ENCODE measurements at places on chromosomes 13 and 19.

- no peak for DNase-seq
Measured at GRCh38 chr19:18943465-18943864, 2.4 kb upstream of the HOMER3 start.

DNA sequence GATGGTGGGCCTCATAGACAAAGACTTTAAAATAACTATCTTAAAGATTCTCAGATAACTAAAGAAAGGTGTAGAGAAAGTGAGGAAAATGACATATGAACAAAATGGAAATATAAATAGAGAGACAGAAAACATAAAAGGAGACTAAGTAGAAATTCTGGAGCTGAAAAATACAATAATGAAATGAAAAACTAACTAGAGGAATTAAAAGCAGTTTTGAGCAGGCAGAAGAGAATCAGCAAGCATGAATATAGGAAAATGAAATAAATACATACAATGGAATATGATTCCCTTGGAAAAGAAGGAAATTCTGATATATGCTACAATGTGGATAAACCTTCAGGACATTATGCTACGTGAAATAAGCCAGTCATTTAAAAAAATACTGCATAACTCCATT lies 3.9 kb downstream of the EEF1AKMT1 start:
- DNase-seq = no peak

DNA sequence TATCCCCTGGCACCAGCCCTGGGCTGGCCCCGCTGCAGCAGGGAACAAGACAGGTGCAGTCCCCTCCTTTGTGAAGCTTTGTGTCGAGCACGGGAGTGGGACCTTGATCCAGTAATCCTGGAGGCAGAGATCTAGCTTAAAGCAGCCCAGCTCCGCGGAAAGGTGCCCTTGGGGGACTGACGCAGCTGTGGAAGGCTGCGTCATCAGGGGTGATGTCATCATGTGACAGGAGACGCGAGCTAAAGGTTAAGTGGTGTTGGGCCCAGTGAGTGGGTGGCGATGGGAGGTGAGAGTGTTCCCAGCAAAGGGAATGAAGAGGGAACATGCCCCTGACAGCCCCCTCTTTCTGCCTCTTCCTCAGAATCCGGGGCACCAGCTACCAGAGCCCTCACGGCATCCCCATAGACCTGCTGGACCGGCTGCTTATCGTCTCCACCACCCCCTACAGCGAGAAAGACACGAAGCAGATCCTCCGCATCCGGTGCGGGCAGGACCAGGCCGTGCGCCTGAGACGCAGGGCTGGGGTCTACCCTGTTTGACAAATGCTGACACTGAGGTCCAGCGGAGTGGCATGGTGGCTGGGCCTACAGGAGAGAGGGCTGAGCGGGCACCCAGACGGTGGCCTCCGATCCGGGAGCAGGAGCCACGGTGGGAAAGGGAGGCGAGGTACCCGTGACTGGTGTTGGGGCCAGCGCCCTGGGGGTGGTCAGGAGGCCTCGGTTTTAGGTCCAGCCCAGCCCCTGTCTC lies 2.6 kb downstream of the LHB start:
- DNase-seq = no peak

DNA sequence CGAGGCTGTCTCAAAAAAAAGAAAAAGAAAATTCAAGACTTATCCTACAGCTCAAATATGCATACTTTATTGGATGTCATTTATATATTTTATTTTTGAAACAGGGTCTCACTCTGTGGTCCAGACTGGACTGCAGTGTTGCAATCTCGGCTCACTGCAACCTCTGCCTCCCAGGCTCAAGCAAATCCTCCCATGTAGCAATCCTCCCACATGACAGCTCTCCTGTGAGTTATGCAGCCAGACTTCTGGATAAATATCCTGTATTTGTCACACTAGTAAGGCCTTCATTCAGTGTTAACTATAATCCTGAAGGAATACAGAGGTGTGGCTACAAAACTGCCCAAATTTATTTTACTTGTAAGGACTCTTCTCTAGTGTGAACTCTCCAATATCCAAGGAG lies 7.2 kb downstream of the ZNF552 start:
- DNase-seq = no peak

- peak; percentile 24 for DNase-seq
Measured at GRCh38 chr19:35521124-35521743, 6.9 kb downstream of the SBSN start.

GRCh38 chr13:94416454-94417080 lies 62.9 kb downstream of the DCT start:
- peak; percentile 14 for DNase-seq

- peak; percentile 15 for DNase-seq
Measured at GRCh38 chr13:104773775-104774174, 1707.6 kb upstream of the SLC10A2 start.

DNA sequence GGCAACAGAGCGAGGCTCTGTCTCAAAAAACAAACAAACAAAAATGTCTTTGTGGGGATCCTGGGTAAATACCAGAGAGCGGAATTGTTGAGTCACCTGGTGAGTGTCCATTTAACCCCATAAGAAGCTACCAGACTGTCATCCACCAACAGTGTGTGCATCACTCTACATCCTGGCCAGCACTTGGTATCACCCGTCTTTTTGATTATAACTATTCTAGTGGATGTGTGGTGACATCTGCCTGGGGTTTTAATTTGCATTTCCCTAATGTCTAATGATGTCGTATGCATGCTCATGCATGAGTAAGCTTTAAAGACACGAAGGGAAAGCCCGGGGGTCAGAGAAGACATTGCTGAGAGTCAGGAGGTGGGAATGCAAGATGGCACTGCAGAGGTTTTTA lies 126.7 kb upstream of the MRI1 start:
- DNase-seq = peak; percentile 90

DNA sequence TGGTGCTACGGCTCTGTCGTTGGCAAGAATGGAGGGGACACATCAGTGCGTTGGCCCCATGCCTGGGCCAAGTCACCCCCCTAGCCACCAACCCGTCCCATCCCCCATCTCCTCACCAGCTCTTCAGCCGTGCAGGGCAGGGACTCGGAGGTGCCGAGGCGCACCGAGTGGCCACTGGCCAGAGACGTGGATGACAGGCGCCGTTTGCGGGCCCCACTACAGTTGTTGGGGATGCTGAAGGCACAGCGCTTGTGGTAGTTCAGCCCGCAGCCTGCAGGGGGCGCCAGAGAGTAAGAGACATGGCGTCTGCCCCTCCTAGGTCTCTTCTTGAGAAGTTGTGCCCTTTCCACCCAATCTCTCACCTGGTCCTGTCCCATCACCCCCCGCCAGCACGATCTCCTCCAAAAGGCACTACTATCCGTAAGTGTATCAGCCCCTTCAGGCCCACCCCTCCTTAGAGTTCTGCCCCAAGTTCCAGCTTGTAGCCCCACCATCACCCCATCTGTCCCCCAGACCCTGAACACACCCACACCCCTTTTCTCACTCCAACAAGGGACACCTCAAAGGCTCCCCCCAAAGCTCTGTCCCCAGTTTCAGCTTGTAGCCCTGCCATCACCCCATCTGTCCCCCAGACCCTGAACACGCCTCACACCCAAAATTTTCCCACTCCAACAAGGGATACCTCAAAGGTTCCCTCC lies 12.4 kb downstream of the PRKD2 start:
- DNase-seq = peak; percentile 60

DNA sequence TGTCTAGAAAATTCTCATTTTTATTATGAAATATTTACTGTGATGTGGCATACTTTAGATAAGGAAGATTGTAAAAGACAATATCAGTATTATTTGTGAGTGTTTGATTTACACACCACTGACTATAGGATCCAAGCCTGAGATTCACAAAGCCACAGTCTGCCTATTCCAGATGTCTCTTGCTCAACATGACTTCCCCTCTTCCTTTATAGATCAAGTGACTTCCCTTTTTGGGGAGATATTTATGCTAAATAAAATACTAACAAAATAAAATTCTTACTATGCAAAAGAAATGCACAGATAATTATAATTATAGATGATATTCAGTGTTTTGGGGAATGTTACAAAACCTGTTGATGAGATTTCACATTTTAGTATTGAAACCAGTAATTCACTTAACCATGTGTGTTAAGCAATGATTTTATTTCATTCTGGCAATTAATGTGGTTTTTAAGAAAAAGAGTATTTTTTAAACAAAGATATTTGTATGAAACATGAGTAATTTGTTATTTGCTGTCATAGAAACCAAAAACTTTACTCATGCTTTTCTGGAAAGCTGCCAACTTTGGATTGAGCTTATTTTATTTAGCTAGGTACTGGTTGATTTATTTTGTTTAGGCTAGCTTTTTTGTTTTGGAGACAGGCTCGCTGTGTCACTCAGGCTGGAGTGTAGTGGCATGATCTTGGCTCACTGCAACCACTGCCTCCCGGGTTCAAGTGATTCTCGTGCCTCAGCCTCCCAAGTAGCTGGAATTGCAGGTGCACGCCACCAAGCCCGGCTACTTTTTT lies 13.7 kb upstream of the GPR183 start:
- peak; percentile 81 for DNase-seq

GRCh38 chr13:106685143-106685542 lies 117.2 kb upstream of the ARGLU1 start:
- DNase-seq = no peak

GRCh38 chr19:4979211-4979807 lies 10.4 kb downstream of the KDM4B start:
- DNase-seq = no peak

DNA sequence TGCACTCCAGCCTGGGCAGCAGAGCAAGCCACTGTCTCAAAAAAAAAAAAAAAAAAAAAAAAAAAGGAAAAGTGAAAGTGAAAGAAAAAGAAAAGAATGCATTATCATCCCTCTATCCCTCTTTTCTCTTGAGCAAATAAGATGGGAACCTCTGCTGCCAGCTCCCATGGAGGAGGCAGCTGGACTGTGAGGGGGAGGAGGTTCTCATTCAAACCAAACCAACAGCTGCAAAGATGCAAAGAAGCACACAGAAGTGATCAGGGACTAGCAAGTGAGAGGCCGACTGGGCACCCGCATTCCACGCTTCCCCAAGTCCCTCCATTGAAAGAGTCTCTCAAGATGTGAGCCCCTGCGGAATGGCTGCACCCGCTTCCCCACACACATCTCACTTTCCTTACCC lies 63.5 kb downstream of the TSHZ3 start:
- DNase-seq = peak; percentile 51

DNA sequence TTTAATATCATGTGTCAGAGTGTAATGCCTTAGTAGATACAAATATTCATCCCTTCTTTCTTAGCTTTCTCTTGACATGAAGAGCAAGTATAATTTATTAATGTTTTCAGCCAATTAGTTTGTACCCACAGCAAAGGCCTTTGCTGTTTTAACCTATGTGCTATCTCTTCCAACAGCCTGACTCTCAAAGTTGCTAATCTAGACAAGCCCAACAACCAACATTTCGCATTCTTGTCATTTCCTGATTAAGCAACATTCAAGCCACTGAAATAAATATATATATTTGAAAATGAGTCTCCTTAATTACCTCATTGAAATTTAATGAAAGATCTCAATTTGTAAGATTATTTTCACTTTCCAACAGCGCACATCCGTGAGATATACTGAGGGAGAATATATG lies 18.5 kb downstream of the EPSTI1 start:
- DNase-seq = no peak

DNA sequence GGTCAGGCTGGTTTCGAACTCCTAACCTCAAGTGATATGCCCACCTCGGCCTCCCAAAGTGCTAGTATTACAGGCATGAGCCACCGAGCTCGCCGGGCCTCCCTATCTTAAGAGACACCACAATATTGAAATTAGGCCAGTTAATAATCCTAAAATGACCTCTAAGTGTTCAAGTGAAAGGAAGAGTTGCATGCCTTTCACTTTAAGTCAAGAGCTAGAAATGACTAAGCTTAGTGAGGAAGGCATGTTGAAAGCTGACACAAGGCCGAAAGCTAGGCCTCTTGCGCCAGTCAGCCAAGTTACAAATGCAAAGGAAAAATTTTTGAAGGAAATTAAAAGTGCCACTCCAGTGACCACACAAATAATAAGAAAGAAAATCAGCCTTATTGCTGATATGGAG lies 144.5 kb upstream of the FNDC3A start:
- no peak for DNase-seq
